Stimulated activated CD4-positive, alpha-beta T cell treated with anti-CD3 and anti-CD28 coated beads, Interleukin-1b, Interleukin-23, amount 100 ng/mL, for 48 hours (primary cell): ENCODE measurements at places on chromosomes 7 and 10.
A peak's percentile ranks its signal among the peaks of the same experiment; 100 is the strongest.

- DNase-seq = no peak
These were observed 44.5 kb downstream of the CLRN3 start for GRCh38 chr10:127848226-127848625.

GRCh38 chr7:116210345-116211005, at the start of gene TES:
TSS of gene TES (plus strand) at chr7:116210539. CDS start at chr7:116210708, 169 bp downstream.
- DNase-seq = peak; percentile 70

DNA sequence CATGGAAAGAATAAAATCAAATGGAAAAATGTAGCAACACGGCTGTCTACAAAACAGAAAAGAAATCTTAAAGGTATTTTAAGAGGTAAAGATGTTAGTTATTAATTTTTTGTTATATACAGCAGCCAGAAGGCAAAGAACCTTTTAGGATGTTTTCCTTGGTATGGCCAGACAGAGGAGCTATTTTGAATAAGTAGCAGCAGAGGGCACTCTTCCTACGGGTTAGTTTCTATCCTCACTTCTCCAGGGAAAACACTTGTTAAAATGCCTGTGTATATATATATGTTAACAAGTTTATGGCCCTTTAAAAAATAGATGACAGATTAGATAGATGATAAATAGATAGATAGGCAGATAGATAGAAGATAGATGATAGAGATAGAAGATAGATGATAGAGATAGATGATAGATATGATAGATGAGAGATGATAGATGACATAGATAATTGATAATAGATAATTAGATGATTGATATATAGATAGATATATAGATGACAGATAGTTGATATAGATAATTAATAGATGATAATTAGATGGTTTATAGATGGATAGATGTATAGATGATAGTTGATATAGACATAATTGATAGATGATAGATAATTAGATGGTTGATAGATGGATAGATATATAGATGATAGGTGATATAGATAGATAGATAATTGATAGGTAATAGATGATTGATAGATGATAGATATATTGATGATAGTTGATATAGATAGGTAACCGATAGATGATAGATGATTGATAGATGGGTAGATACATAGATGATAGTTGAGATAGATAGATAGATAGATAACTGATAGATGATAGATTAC, 57.8 kb upstream of the WIPF3 start:
- DNase-seq = no peak

GRCh38 chr7:45456105-45456504, 118.1 kb upstream of the ADCY1 start:
- no peak for DNase-seq

DNA sequence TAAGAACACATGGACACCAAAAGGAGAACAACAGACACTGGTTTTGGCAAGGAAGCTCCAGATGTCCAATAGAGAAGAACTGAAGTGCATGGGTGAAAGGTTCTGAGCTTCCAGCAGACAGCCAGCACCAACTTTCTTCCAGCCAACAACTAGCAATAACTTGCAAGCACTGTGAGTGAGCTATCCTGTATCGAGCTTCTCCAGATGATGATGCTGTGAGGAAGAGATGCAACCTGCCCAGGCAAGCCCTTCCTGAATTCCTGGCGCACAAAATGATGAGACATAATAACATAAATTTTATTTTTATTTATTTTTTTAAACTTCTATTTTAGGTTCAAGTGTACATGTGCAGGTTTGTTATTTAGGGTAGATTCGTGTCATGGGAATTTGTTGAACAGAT, 692.1 kb downstream of the DNAJB9 start:
- DNase-seq = no peak

DNA sequence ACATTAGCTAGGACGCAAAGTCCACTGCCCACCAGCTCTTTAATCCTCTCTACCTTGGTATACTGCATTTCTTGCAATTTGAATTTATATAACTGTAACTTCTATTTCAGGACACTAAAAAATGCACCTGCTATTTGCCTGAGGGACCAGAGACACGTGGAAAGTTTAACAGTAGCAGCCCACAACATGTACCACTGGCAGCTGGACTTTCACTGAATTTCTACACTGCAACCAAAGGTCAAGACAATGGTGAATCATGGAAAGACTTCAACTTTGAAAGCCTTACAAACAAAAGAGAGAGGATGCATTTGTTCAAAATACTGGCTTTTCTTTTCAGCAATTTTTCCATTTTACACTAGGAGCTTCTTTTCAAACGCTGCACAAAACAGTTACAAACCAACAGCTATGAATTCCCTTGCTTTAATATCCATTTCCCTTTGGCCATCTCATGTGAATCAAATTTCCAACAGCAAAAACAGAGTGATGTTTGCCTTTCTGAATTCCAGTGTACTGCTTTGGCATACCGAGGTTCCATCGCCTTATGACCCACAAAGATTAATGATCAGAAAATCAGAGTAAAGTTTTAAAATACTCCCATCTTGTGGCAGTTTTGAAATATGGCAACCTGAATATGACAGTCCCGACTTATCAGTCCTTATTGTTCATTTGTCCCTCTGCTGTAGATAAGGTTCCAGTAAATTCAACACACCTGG, 29.9 kb upstream of the HNRNPH3 start:
- no peak for DNase-seq

DNA sequence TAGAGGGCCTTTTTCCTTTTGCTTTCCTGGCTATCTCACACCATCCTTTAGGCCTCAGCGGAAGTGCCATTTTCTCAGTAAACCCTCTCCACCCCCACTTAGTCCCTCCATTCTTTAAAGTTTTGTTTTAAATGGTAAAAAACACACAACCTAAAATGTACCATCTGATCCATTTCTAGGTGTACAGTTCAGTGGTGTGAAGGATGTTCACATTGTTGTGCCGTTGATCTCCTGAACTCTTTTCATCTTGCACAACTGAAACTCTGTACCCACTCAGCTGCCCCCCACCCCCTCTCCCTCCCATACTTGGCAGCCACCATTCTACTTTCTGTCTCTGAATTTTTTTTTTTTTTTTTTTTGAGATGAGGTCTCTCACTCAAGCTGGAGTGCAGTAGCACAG, 52.2 kb downstream of the SNX10 start:
- no peak for DNase-seq

GRCh38 chr7:70190281-70190680, 592.0 kb downstream of the AUTS2 start:
- DNase-seq = no peak

GRCh38 chr10:126133906-126134656, 237.7 kb downstream of the FANK1 start:
- DNase-seq = no peak

DNA sequence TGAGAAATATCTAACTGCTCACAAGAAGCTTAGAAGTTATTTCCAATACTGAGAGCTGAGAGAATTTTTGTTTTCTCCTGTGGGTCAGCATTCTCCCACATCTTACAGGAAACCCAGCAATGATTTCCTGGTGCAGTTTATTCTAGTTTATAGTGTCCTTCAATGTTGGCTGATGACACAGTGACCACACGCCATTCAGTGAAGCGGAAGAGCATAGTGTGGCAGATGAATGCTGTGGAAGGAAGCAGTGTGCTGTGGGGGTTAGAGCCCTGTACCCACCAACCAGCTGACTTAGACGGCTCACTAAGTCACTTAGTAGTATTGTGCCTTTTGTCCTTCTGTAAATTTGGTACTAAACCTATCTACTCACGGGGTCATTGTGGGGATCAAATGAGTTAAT, 1.4 kb upstream of the TMEM26 start:
- no peak for DNase-seq

DNA sequence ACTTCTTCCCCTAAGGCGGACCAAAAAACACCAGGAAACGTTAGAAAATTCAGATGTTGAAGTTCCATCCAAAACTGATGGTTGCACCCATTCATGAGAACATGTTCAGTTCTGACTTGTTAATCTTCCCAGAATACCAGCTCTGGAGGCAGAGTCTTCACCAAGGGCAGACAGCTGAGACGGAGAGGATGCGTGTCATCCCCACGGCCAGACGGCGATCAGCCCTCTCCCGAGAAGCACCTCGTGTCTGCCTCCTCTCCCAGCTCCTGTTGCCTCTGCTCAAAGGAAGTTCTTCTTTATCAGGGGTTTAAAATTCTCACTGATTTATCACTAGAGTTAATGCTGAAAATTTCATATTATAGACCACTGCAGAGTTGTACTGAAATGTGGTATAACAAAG, 269.7 kb downstream of the ZMYND11 start:
- no peak for DNase-seq

- peak; percentile 64 for DNase-seq
These were observed at the start of gene PRKAG2 for GRCh38 chr7:151876899-151877777. TSS of gene PRKAG2 (minus strand) at chr7:151877115. CDS start at chr7:151876620, 495 bp downstream.

DNA sequence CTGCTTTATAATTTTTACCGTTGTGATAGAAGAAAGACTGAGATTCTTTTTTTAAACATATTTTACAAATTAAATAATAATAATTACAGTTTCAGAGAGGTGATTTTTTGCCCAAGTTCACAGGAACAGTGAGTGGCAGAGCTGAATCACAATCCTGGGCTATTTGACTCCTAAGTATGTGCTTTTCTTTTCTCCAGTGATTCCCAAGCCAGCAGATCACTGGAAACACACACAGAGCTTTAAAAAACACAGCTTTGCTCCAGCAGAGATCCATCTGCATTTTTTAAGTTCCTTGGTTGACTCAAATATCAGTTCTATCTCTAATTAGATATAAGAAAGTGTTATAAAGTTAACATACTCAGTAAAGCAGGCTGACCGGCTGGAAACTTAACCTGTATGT, 69.0 kb downstream of the AHR start:
- DNase-seq = no peak

- DNase-seq = no peak
These were observed 25.1 kb downstream of the FAM13C start for GRCh38 chr10:59337201-59337652.

GRCh38 chr10:33939892-33940291, 605.4 kb upstream of the NRP1 start:
- no peak for DNase-seq

DNA sequence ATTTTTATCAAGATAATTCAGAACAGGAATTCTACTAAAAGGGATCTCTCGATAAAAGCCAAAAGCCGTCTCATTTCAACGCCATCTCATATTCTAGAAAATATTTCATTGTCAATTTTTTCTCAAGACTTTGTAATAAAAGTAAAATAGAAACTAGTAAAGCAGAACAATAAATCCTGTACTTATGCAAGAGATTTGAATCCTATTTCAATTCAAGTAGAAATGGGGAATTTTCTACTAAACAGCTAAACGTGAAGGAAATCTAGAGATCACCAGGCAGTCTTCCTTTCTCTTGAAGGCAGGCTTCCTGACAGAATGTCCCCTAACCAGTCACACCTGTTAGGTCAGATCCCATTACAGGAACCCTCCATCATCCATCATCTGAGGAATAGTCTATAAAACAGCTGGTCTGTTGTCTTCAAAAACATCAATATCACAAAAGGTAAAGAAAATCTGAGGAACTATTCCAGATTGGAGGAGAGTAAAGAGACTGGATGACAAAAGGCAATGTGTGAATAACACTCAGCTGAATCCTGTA, 23.7 kb downstream of the USP6NL start:
- DNase-seq = no peak

DNA sequence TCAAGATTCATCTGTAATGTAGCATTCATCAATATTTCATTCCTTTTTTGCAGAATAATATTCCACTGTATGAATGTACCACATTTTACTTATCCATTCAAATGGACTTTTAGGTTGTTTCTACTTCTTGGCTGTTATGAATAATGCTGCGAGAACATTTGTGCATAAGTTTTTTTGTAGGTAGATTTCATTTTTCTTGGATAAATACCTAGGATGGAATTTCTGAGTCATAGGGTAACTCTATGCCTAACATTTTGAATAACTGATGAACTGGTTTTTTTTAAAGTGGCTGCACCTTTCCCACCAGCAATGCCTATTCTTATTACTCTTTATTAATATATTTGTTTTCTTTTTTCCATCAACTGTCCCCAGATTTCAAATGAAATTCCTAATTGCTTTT, 9.1 kb upstream of the XPNPEP1 start:
- DNase-seq = no peak

DNA sequence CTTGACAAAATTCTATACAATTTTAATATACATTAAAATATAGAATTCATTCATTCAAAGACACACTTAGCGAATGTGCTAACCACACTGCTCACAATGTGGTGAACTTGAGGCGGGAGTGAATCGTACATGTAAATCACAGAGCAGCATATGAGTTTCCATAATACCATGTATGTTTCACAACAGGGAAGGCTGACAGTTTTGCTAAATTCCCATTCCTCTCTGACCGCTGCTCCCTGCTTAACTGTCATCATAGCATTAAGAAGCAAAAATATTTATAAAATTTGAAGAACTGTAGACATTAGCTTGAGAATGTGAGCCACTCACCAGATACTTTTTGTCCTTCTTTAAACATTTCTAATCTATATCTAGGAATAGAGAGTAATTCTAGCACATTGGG, 763.3 kb downstream of the MAGI2 start:
- DNase-seq = no peak

GRCh38 chr10:131448171-131448570, 136.7 kb upstream of the TCERG1L start:
- DNase-seq = no peak
